HEK293T (cell line): ENCODE measurements at places on chromosomes 11 and 22.

GRCh38 chr22:20946991-20947390, 20.1 kb upstream of the AIFM3 start:
- DNase-seq: no peak

DNA sequence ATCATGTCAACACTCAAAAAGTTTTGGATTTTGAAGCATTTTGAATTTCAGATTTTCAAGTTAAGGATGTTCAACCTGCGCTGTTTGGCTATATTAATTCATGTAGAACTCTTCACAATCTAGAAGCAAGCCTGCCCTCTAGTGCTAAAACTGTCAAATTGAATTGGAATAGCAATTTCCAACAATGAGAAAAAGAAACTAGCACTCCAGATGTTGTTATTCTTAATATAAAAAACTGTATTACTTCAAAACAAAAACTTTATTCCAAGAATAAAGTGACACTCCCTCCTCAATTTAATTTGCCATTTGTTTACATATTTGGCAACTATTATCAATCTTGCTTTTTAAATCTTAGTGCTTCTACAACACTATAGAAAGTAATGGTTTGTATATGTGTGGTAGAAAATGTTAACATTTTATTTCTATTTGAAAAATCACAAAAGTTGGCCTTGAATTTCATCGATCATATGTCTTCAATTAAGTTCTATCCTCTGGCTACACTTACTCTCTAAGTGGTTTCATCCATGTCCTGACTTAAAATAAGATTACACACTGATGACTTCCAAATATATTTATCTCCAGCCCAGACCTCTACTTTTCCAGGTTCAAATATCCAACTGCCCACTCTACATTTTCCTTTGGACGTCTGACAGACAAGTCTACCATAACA, 36.6 kb downstream of the DCUN1D5 start:
- DNase-seq: peak; percentile 21

DNA sequence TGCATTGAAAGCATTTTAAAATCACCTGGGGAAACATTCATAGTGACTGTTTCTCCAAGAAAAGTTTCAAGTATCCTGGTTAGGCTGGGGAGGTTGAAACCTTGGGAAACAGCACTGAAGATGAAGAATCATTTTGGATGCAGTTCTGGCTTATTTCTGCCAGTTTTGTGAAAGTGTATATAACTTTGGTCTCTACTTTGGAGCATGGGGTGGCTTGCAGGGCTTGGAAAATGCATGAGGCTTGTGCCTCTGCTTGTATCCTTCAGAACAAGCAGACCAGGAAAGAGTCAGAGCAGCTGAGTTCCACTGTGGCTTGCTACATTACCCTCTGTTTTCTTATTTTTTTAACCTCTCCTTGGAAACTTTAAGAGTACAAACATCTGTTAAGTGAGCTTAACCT, 19.5 kb downstream of the SLC5A12 start:
- no peak for DNase-seq

- DNase-seq: no peak
These were observed 7.8 kb upstream of the KDM2A start for GRCh38 chr11:67111261-67111660.

- DNase-seq: no peak
These were observed 186.1 kb downstream of the DSCAML1 start for GRCh38 chr11:117610901-117611300.
